Activated CD4-positive, alpha-beta T cell treated with anti-CD3 and anti-CD28 coated beads, Interleukin-2, amount 50 U/mL, for 48 hours (primary cell): ENCODE measurements at places on chromosomes 5 and 9.

- no peak for DNase-seq
Measured at GRCh38 chr5:145723516-145723915, 111.6 kb downstream of the PRELID2 start.

GRCh38 chr5:61217214-61217613 lies 54.9 kb upstream of the SMIM15 start:
- no peak for DNase-seq

DNA sequence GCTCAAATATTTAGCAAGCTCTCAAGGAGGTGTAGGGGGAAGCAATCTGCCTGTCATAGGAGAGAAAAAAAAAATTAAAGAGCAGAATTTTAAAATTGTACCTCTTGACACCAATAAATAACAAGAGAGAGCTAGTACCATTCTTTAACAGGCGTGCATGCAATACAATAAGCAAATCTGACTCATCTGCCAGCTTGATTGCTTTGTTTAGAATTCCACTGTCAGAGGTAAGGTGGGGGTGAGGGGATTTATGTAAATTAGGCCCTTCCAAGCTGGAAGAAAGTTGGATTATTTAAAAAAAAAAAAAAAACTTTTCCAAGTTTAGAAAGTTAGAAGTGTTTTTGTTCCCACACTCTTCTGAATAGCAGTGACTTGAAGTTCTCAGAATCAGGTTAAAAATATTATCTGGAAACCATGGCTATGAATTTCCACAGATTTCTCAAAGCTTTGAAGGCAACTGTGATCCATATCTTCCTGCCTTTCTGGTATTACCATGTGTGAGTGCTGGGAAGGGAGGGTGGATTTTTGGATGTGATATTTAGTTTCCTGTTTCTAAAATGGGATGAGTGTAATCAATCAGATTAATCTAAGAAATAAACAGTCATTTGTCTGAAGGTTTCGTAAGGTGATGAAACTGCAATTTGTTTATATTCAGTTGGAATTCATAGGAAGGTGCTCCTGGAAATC lies 477.5 kb downstream of the TLE4 start:
- no peak for DNase-seq

GRCh38 chr9:134100040-134100439 lies 32.2 kb upstream of the BRD3 start:
- no peak for DNase-seq

DNA sequence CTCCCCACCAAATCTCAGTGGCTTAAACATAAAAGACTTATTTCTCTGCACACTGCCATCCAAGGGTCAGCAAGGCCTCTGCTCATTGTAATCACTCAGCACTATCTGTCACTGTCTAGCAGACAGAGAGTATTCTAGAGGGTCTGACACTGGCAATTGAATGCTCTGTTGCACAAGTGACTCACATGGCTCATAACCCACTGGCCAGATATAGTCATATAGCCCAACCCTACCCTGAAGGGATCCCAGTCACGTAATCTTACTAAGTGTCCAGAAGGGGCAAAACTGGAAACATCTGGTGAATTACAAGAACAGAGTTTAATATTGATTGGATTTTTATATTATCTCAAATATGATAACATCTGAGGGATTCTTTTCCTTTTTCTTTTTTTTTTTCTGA lies 80.7 kb downstream of the TSSK1B start:
- DNase-seq, result no peak

DNA sequence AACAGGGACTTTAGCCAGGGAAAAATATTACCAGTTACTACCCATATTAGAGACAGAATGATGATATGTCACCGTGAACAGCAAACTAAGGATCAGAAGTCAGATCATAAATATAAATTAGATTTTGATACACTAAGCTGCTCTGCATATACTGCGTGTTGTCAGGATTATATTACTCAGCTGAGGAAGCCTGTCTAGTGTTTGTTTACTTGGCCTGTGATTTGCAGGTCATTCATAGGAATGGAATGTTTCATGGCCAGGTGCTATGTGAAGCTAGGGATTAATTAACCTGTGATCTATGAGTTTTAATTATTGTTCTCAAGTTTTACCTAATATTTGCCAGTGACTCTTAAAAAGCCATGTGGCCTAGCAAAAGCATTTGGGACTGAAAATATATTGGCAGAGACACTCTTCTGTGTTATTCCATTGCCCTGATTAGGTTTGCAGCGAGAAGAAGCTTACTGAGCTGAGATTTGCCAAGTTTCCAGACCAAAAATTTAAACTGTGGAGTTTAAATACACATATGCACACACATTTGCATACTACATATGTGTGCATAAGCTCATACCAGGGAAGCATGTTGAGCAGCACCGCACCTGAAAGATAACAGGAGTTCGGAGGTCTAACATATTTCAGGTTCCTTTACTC lies 496.3 kb upstream of the GRIA1 start:
- DNase-seq, result no peak

DNA sequence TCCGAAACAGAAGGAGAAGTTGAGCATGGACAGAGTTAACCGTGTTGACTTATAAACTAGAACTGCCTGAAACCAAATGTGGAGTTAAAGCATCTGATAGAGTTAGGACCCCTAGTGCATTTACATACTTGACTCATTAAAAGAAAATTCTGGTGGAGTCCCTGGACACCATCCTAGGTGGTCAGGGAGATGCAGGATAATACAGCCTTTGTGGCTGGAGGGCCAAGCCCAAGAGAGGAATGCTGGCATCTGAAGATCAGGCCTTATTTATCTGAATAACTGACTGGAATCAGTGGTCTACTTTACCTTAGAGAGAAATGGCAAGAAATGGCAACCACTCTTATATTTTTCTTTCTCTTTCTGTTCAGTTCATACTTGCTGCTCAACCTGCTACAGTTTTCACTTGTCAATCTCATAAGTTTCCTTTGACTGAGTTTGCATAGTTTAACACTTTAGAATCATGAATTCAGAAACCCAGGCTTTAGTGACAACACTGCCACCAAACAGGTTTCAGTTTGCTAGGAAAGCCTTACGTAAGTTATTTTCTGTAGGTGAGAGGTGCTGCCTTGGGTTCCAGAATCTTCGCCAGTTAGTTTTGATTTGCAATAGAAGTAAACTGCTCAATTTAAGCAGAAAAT lies 10.2 kb downstream of the CMYA5 start:
- no peak for DNase-seq

DNA sequence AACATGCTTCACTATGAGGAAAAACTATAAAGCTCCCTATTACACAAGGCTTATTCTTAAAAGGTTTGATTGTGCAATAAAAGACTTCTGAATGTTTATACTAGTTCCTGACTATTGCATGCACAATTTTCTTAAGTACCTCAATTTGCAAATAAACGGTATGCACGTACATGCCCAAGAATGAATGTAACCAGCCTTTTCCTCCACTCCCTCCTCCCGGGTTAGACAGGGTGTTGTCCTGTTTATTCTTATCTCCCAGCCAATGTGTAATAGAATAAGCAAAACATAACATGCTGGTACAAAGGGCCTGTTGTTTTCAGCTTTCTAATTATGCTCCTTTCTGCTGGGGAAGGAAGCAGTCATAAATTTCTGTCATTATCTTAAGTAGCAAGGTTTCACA lies 79.1 kb downstream of the AOPEP start:
- no peak for DNase-seq

- DNase-seq, result no peak
Measured at GRCh38 chr9:38278931-38279679, 113.4 kb upstream of the ALDH1B1 start.

DNA sequence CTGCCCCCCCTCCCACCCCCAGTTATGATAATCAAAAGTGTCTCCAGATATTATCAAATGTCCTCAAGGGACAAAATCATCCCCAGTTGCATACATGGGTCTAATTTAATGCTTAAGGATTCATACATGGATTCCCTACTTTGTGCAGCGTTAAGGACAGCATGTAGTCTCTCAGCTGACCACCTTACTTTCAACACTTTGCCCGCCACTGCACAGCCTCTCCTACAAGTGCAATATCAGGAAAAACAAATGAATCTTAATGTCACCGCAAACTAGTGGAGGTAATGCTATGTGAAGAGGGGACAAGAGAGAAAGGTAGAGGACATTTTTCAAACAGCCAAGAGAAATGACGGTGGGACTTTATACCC lies 78.6 kb downstream of the TLE1 start:
- no peak for DNase-seq

DNA sequence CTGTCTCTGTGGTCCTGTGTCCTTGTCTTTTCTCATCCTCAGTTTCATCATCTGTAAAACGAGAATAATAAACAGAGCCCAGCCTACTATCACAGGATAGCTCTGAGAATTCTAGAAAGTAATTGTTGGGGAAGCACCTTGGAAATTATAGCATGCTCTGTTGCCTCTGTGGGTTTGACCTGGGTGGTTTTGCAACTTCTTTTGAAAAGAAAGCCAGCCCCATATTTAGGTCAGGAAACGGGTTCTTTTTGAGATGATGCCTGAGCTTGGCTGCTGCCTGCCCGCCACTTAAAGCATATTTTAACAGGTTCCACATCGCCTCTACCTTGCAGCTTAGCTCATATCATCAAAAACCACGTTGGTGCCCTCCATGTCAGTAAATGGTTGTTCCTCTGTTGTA lies 111.1 kb downstream of the TLR4 start:
- no peak for DNase-seq

GRCh38 chr5:36870399-36871040 lies 6.0 kb upstream of the NIPBL start:
- DNase-seq, result no peak

GRCh38 chr9:134028575-134029247 lies 3.4 kb downstream of the BRD3OS start:
- no peak for DNase-seq

GRCh38 chr5:127072861-127073846 lies at the start of gene C5orf63:
Gene C5orf63 (minus strand): TSS chr5:127073502. CDS start chr5:127058995, 14,507 bp downstream.
- DNase-seq, result peak; percentile 77

DNA sequence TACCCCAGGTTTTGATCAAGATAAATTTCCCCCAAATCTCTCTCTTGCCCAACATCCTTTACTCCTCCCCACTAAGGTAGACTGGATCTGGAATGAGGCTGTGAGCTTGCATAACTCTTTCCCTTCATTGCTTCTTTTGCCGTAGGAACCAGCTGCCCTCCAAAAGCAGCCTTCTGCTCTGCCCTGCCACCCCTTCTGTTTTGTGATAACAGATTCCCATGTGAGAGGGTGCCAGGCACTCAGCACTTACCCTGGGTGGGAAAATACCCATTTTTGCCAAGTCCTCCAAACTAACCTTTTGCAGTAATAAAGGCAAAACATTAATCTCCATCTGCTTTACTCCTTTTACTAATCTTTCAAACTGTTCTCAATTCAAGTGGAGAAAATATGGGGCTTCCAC lies 182.6 kb downstream of the ASTN2 start:
- no peak for DNase-seq

DNA sequence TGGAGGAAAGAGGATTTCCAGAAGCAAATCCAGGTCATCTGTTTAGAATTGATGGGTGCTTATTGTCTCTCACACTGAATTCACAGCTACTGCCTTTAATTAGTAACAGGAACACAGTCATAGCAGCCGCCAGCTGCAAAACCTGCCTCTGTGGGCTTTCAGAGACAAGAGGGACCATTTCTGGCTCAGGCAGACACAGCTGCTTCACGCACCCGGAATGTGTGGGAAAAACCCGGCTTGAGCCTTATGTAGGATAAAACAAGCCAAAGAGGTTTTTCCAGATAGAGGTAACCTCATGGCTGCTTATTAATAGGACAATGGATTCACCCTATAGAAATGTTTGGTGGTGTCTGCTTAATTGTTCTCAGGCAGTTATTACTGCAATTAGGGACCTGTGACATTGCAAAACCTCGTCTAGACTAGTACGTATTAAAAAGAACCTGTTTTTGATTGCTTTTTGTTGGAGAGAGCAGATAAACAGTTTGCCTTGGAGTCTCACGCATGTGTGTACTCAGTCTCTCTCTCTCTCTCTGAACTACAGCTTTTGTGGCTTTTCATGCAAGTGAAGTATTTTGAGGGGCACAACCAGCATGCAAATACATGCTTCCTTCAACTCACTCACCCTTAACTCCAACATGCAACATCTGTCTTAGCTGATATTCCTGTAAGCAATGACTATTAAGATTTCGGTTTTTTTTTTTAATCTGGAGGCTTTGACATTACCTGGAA lies 302.7 kb downstream of the PLK2 start:
- no peak for DNase-seq

- DNase-seq, result no peak
Measured at GRCh38 chr5:72369711-72370110, 49.5 kb downstream of the PTCD2 start.

DNA sequence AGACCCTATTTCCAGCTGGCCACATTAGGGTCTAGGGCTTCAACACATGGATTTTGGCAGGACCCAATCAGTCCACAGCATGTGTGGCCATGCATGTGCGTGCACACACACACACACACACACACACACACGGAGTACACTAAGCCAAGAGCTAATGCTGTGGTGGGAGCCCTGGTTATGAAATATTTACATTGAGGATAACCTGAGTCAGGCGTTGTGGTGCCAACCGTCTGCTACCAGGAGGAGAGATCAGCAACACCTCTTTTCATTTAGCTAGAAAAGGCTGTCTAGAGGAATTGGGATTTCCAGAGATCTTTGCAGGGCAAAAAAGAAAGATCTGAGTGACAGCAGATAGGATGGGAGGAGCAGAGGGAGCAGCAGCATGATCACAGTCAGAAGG lies 141.5 kb downstream of the TRPM3 start:
- DNase-seq, result no peak

DNA sequence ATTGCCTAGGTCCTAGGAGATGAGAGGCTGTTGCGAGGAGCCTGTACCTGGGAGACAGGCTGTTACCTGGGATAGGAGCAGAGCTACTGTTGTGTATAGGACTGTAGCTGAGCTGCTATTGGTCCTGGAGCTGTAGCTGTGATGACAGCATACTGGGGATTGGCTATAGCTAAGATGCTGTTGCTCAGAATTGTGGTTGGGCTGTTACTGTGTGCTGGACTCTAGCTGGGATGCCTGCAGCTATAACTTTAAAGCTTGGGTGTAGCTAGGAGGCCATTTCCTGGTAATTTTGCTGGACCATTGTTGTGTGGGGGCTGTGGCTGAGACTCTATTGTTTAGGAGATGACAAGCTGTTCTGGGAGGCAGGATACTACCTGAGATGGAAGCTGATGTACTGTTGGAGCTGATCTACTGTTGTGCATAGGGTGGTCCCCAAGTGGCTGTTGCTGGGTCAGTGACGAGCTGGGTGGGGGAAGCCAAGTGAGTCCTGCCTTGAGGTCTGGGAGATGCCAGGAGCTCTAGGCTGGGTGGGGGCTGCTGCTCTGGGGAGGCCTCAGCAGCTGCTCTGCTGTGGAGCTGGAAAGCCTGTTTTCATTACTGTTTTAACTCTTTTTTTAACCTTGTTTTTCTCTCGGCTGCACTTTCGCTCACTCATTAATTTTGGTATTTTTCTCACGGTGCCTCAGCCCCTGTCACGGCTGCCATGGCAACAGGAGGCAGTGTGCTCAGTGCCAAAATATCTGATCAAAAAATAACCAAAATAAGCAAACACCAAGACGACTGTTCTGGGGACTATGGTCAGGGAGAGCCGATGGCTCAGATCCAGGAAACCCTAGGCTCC lies 3.0 kb upstream of the PCDH1 start:
- no peak for DNase-seq

- DNase-seq, result no peak
Measured at GRCh38 chr5:136011414-136012001, 17.3 kb upstream of the TGFBI start.

GRCh38 chr9:132673355-132673754 lies 3.1 kb downstream of the GTF3C4 start:
- no peak for DNase-seq

- no peak for DNase-seq
Measured at GRCh38 chr9:80790764-80791163, 898.6 kb downstream of the TLE1 start.
